ENCODE measurements at places on chromosomes 2 and 18. TPM values are rescaled to one million over a fixed set of nuclear protein-coding genes. Genes with fewer than 3 reads are reported as not detected.

- H3K4me1 ChIP-seq, result peaks cover 68% of the 10 kb centered on the region
- H3K27ac ChIP-seq, result peak overlapping the region; percentile 99
- H3K4me3 ChIP-seq, result no peak overlapping the region
- DNase-seq, result no peak
- no peaks in the 10 kb centered on the region for H3K36me3 ChIP-seq
These were observed 23.8 kb upstream of the YWHAQ start for GRCh38 chr2:9654452-9655100.

- H3K4me3 ChIP-seq, result no peak overlapping the region
- H3K36me3 ChIP-seq, result no peaks in the 10 kb centered on the region
- H3K27ac ChIP-seq, result no peak overlapping the region
- DNase-seq, result no peak
- no peaks in the 10 kb centered on the region for H3K4me1 ChIP-seq
These were observed 95.0 kb downstream of the STRADB start for GRCh38 chr2:201546576-201546975.

DNA sequence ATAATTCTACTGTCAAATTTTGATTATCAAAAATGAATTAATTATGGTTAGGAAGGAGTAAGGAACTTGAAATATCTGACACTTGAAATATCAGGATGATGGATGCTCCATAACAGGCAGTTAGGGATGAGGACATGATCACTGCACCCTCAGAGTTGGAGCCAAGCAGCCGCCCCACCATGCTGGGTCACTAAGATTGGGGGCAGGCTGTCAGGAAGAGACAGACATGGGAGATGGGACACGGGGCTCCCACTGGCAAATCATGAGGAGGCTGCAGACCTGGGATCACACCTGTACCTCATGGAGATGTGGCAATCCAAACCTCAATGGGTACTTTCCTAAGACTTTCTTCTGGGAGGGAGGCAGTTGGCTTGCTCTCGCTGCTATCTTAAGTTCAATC, 982.0 kb upstream of the ZEB2 start:
- no peak overlapping the region for H3K4me3 ChIP-seq
- H3K36me3 ChIP-seq, result no peaks in the 10 kb centered on the region
- no peaks in the 10 kb centered on the region for H3K27me3 ChIP-seq
- H3K27ac ChIP-seq, result no peak overlapping the region

DNA sequence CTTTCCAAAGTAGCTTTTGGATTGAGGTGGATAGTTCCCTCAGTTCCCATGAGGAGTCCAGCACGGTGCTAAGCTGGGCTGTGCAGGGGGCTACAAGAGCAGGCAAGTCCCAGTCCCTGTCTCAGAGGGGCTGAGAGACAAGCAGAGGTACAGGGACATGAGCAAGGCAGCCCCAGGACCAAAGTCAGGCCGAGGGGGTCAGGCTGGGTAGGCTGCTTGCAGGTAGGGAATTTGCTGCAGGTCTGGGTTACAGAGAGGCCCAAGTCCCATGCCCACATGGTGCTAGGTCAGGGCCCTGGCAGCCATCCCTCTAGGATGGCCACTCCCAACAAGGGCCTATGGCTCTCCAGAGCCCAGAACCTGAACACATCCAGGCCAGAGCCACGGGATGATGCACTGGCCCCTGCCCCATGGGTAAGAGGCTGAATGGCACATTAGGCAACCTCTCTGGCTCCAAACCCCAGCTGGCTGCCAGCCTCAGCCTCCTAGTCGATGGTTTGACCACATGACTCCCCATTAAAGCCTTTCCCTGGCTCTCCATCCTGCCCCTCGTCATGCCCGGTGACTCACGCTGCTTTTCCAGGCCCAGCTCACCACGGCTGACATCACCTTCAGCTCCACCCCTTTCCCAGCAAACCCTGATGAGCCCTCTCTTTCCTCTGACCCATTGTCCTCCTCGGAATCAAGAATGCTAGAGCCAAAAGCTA, 83.7 kb downstream of the SDC1 start:
- DNase-seq, result peak; percentile 67
- no peaks in the 10 kb centered on the region for H3K27me3 ChIP-seq
- H3K36me3 ChIP-seq, result no peaks in the 10 kb centered on the region

GRCh38 chr2:127011796-127012195, 95.2 kb downstream of the BIN1 start:
- peaks cover 7% of the 10 kb centered on the region for H3K27me3 ChIP-seq
- DNase-seq, result no peak
- H3K36me3 ChIP-seq, result no peaks in the 10 kb centered on the region
- no peaks in the 10 kb centered on the region for H3K4me1 ChIP-seq
- no peak overlapping the region for H3K4me3 ChIP-seq
- H3K27ac ChIP-seq, result no peak overlapping the region

GRCh38 chr2:43333656-43334144, 107.3 kb upstream of the ZFP36L2 start:
- H3K36me3 ChIP-seq, result no peaks in the 10 kb centered on the region
- H3K4me3 ChIP-seq, result no peak overlapping the region
- H3K27ac ChIP-seq, result no peak overlapping the region
- DNase-seq, result no peak
- H3K27me3 ChIP-seq, result no peaks in the 10 kb centered on the region
- H3K4me1 ChIP-seq, result no peaks in the 10 kb centered on the region

- H3K4me3 ChIP-seq, result no peak overlapping the region
- no peaks in the 10 kb centered on the region for H3K4me1 ChIP-seq
- DNase-seq, result no peak
- no peak overlapping the region for H3K27ac ChIP-seq
These were observed 337.3 kb downstream of the CBLN2 start for GRCh38 chr18:72206814-72207213.

The SLC4A5 gene
- total RNA-seq, result 1.2 TPM

The OTOF gene
- total RNA-seq, result 0.41 TPM

The PRLH gene
- total RNA-seq, result not detected
